ENCODE measurements at places on chromosomes 7 and 10. TPM values are rescaled to one million over a fixed set of nuclear protein-coding genes. Genes with fewer than 3 reads are reported as not detected.

The MALRD1 gene
- total RNA-seq, result 2.6 TPM

The SEPTIN7 gene
- 187 TPM for total RNA-seq

The GRM3 gene
- total RNA-seq, result not detected

The LLCFC1 gene
- total RNA-seq, result not detected

The STEAP4 gene
- 87.1 TPM for total RNA-seq

The CFAP69 gene
- 25.8 TPM for total RNA-seq

The CCL24 gene
- total RNA-seq, result not detected

Measured in subcutaneous adipose tissue (tissue), 4 donors.